T-helper 9 cell (primary cell): ENCODE measurements at places on chromosomes 7 and 10.

DNA sequence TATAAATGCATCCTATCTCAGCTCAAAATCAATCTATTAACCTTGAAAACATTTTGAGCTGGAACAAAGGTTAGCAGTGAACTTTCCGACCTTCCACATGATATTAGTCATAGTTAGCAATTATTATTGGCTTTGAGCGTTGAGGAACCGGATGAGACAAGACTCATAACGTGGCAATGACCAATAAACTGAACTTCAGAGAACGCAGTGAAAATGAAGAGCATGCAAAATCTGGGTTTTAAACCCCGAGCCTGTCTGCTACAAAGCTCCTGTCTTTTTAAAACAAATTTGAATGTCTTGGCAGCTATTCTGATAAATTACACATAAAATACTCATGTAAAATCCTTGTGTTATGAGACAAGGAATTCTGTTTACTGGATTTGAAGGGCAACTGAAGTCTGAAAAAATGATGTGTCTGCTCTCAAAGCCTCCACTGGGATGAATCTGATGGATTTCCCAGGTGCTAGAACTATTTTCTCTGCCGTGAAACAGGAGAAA is 74.7 kb upstream of the ITGB1 start:
- DNase-seq: no peak

- no peak for DNase-seq
Measured at GRCh38 chr10:71396711-71397295, at the start of gene CDH23. TSS of gene CDH23 (plus strand) at chr10:71396920. CDS start at chr10:71439832, 42,912 bp downstream.

DNA sequence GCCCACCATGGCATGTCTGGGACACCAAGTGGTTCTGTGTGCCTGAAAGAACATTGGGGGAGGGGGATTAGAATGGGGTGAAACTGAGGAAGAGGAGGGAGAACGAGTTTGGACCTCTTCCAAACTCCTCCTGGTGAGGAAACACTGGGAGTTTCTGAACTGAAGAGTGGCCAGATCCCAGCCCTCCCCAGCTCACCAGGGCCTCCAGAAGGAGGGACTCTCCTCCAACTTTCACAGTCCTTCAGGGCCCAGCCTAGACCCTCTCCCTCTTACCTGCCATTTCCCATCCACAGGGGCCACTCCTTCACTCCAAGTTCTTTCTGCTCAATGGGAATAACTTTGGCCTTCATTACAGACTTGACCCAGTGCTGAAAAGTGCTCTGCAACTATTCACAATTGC is 132.0 kb upstream of the FOXK1 start:
- DNase-seq: no peak

DNA sequence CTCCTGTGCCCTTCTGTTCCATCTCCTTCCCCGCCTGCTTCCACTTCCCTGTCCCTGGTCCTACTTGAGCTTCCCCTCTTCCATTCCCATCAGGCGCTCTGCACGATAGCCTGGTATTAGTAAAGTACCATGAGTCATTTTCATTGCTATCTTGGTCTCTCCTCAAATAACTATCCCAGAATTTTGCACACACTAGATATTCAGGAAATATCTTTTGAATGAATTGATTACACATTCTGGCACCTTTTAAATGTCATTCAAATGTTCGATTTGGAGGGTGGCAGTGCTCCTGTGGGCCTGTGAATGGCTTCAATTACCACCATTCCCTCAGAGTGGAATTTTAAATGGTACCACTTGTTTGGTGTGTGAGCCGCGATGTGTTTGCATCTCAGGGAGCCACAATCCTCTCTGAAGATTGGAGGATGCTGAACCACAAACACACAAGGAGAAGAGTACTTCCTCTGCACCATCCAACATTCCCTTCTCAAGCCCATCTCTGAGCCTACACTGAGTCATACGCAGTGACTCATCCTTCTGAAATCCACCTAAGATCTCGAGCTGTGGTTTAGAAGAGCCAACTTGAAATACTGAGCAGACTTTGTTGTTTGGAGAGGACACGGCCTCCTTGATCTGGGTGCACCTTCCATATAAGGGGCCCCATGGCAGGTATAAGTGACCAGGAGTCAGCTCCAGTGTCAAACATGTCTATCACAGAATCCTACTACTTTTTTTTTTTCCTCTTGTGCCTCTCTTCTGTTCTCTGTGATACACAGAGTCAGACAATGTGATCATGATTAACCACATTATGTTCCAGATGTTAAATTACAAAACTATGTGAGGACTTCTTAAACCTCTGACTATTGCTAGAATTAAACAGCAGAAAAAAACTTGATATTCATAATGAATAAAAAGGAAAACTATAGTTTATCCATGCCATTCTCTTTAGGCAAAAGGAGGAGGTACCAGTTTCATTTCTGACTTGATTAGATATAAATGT is 81.9 kb downstream of the BMPER start:
- DNase-seq: no peak

GRCh38 chr7:84546403-84546802 is 351.8 kb upstream of the SEMA3A start:
- DNase-seq: no peak

GRCh38 chr10:98287321-98287720 is 19.3 kb upstream of the LOXL4 start:
- no peak for DNase-seq

- peak; percentile 6 for DNase-seq
Measured at GRCh38 chr7:12685550-12685949, 1.9 kb upstream of the ARL4A start.

DNA sequence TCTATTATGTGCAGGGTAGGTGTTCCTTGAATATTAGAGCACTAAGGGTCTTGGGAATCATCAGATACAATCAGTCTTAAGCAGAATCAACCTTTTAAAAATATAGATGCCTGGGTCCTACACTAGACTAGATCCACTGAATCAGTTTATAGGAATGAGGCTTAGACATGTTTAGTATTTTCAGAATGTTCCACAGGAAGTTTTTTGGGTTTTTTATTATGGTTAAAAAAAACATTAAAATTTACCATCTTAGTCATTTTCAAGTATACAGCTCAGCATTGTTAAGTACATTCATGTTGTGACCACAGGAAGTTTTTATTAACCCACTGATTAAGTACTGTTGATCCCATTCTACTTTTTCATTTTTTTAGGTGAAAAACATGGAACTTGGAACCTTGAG is 135.7 kb downstream of the LCOR start:
- no peak for DNase-seq
